Renal cortical epithelial cell (primary cell): ENCODE measurements at places on chromosomes 12 and 14.

DNA sequence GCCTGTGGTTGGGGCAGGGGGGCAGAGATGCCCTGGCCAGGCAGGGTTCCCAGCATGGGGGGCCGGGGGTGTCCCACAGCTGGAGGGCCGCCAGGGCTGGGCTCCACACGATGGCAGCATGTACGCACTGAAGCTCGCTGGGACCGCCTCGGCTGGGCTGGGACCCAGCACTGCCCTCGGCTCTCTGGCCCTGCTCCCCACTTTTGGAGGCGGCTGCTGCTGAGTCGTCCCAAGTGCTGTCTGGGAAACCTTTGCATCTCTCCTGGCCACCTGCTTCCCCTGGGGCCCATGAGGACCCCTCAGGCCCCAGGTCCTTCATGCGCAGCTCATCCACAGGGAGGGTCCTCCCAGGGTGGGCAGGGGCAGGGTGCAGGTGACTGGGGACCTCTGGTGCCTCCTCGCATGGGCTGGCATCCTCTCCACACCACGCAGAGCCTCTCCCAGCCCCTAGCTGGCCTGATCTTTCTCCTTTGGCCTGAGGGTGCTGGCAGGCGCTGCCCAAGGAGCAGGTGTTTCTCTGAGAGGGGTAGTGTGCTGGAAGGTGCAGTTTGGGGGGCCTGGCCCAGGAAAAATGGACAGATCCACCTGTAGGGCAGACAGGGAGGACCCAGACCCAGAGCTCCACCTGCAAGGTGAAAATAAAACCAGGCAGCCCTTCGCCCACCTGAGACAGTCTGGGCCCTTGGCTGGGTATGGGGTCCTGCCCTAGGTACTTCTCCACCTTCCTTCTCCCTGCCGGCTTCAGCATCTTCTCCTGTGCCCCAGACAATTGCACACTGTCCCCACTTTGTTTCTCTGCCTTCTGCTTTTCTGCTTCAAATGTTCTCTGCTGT is 46.9 kb downstream of the DLK1 start:
- no peak for DNase-seq

DNA sequence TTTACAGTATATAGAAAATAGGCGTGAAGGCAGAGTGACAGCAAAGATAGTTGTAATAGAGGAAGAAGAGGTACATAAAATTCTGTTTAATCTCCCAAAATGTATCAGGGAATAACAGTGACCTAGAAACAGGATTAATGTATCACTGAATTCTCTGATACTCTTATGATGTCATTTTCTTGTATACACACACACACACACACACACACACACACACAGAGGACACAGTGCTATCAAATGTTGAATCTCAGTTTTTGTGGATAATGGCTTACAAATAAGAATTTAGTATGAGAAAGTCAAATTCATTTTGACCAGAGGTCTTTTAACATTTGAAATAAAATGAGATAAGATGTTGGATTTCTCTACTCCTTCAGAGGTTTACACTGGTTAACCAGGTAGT is 4.3 kb upstream of the LRIG3 start:
- DNase-seq, result no peak

DNA sequence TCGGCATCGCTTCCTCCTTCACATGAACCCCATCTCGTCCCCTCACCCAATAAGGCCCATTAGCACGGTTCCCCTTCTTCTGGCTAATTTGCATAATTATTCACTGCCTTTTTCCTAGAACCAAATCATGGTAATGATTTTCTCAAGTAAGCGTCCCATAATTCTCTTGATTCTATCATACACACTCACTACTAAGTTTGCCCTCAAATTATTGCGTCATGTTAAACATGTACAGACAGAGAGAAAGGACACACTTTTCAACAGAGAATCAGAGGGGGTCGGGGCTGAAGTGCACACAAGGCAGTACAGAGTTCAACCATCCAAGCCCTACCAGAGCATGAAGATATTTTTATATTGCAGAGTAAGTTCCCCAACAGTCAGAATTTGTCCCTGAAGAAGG is 256.6 kb downstream of the FOXN3 start:
- no peak for DNase-seq

DNA sequence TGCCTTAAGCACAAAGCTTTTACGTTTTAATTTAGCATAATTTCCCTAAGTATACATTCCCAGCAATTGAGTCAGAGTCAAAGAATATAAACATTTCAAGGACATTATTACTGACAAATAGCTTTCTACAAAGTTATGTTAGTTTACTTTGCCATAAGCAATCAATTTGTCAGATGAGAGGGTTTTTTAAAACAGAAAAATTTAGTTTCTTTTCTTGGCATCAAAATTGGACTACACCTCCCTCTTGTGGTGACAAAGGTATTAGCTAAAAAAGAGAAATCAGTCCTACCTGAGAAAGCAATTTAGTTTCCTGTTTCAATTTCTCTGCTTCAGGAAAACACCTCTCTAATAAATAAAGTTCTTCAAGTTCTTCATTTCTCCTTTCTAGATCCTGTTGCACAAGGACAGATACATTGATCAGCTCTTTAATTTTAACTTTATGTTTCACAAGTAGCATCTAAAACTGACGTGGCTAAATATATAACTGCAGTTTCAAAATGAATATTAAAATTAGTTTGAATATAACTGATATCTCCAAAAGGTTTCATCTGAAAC is 39.9 kb downstream of the DNAI7 start:
- DNase-seq, result peak; percentile 55
